Heart left ventricle (tissue), 16 donors: ENCODE measurements at places on chromosomes 6 and 20. TPM values are rescaled to one million over a fixed set of nuclear protein-coding genes. Genes with fewer than 3 reads are reported as not detected.

PSORS1C2 gene
- not detected for polyA plus RNA-seq

TMEM74B gene
- 6.6 TPM for polyA plus RNA-seq

CAP2 gene
- 61.3 TPM for polyA plus RNA-seq

TRIM31 gene
- polyA plus RNA-seq: not detected

NOTCH4 gene
- polyA plus RNA-seq: 32.8 TPM

DNA sequence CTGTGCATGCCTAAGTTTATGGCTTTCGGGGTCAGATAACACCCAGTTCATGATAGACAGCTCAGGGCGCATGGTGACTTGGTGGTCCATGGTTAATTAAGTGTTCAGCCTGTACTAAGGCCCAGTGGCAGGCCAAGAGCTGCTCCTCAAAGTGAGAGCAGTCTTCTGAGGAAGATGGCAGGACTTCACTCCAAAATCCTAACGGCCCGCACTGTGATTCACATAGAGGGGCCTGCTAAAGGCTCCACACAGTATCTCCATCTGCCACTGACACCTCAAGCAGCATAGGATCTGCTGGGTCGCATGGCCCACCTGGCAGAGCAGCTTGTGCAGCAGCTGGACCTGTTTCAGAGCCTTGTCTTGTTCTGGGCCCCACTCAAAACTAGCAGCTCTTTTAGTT is 10.6 kb upstream of the CST7 start:
- DNase-seq: no peak

GRCh38 chr20:41344938-41345728 is 4.5 kb downstream of the LPIN3 start:
- DNase-seq: no peak

DNA sequence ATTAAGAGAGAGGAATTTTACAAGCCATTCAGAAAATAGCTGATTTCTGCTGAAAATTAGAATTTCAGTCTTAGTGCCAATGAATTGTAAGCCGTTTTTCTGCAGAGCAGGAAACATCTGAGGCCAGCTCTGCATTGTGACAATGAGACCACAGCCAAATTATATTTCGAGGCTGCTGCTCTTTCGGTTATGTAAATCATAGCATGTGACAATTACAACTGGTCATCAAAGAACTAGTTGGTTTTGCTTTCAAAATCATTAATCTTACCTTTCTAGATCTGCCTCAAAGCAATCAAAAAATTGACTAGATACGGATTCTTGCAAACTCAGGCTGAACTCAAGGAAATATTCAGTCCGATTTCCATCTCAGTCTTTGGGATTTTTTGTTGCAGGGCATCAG is 33.4 kb upstream of the INSM1 start:
- DNase-seq: no peak

- DNase-seq: no peak
Measured at GRCh38 chr6:93272896-93273295, 146.5 kb downstream of the EPHA7 start.
